ENCODE measurements at places on chromosomes 7 and 10. TPM values are rescaled to one million over a fixed set of nuclear protein-coding genes. Genes with fewer than 3 reads are reported as not detected.

- no peak for DNase-seq
Observed at GRCh38 chr7:43674559-43675436, 54.5 kb downstream of the COA1 start.

DNA sequence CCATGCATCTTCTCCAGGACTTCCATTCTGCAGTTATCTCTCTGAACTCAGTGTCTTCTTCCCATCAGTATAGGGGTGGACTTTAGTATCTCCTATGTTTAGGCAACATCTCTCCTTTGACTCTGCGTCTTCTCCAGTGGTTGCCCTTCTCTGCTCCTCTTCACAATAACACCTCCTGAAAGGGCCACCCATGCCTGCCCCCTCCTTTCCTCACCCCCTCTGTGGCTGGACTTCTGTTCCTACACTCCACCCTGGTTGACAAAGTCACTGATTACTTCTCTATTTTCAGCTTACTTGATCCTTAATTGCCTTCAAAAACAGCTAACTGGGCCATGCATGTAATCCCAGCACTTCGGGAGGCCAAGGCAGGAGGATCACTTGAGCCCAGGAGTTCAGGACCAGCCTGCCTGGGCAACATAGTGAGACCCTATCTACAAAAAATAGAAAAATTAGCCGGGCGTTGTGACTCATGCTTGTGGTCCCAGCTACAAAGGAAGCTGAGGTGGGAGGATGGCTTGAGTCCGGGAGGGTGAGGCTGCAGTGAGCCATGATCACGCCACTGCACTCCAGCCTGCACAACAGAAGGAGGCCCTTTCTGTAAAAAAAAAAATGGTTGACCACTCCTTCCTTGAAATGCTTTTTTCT is 13.7 kb downstream of the SRGN start:
- no peak for DNase-seq

DNA sequence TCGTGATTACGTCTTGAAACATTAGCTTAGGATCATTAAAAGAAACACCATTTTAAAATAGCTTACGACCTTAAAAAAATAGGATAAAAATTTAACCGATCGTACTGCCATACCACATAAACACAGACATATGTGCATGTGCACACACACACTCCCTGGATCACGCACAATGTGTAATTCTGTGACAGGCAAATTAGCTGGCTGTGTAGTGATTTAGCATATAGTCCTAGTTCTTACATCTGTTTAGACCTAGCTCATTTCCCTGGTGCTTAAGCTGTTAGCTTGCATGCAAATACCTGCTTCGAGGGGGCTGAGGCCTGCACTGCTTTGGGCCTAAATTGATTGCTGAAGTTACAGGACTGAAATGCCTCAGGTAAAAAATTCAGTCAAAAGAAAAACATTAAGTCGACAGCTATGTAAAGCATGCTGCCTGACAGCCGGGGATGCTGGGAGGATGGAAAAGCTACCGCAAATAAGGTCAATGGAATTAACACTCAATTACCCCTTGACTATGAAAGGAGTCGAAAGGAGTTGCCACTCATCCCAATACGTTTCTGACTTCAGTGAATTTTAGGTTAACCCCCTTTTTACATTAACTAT is 267.1 kb upstream of the FZD8 start:
- DNase-seq: no peak

DNA sequence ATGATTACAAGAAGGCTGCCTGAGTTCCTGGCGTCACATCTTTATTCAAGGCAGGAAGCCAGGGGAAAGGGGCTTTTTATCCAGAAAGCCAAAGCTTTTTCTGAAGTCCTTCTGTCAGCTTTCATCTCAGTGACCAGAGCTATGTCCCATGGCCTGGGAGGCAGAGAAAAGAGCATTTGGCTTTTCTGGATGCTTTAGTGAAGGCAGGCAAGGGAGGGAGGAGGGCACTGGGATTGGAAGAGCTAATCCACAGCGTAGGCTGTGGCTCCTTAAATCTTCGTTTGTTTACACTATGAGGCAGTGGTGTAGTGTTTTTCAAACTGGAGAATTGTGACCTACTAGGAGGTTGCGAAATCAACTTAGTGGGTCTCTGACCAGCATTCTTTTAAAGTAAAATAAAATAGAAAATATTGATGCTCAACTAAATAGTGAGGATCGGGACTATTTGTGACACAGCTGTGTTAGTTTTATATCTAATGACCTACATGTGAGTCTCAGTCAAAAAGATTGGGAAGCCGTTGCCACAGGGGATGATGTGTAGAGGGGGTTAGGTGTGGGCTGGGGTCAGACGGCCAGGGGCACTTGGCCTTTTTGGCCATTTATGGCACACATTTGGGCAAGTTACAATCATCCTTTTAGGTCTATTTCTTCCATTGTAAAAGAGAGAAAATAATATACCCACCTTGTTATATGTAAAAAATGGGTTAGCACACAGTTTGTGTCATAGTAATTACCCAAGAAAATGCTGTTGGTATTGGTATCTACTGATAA is 14.1 kb downstream of the CRYGN start:
- no peak for DNase-seq

- no peak for DNase-seq
Observed at GRCh38 chr7:116306409-116307048, 96.2 kb downstream of the TES start.

- no peak for DNase-seq
Observed at GRCh38 chr7:36207451-36208291, 54.6 kb downstream of the EEPD1 start.

CLRN3 gene
- 2.7 TPM for total RNA-seq

DNA sequence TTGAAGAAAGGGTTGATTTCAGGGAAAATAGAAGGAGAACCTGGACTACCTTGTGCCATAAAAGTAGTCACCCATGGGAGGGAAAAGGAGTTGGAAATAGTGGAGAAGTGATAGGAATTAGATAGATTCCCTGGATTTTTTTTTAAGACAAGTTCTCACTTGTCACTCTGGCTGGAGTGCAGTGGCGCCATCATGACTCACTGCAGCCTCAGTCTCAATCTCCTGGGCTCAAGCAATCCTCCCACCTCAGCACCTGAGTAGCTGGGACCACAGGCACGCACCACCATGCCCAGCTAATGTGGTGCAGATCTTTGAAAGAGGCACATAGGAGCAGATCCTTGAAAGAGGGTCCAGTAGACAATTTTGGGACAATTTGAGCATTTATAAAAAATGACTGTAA is 9.5 kb upstream of the BLNK start:
- DNase-seq: no peak

CDK13 gene
- total RNA-seq: 74.3 TPM

- DNase-seq: no peak
Observed at GRCh38 chr7:29955799-29956486, 33.7 kb downstream of the SCRN1 start.

- DNase-seq: no peak
Observed at GRCh38 chr7:128302139-128302538, 41.6 kb downstream of the RBM28 start.

DNA sequence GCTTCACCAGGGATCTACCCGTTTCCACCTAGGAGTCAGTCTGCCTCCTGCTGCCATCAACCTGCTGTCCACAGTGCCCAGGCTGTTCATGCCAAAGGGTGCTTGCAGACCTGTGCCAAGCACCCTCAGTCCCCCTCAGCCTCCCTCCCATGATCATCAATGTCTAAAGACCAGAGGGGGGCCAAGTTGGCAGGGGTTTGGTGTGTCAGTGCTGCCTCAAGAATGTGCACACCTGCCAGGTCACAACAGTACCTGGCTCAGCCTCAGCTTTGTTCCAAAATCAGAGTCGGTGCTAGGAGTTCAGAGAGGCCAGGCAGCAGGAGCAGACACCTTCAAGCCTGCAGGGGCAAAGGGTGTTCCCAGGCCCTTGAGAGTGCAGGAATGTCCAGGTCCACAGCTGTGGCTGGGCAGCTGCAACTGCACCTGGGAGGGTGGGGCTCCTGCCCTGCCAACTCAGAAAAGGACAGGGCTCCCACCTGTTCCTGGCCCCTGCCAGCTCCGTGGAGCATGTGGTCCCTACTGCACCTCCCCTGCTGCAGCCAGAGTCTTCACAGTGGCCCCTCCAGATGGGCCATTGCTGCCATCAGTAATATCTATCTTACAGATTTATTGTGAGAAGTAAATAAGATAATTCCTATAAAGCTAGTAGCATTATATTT is 219.5 kb downstream of the POLR1F start:
- no peak for DNase-seq

- no peak for DNase-seq
Observed at GRCh38 chr7:92778972-92779371, 57.4 kb downstream of the CDK6 start.

- no peak for DNase-seq
Observed at GRCh38 chr10:49222170-49222569, 34.0 kb upstream of the TMEM273 start.

FAM241B gene
- 42.4 TPM for total RNA-seq

GRCh38 chr7:20503278-20503950 is 112.1 kb upstream of the ABCB5 start:
- no peak for DNase-seq

GRCh38 chr10:26048756-26049155 is 114.7 kb downstream of the MYO3A start:
- DNase-seq: no peak

NT5C3A gene
- total RNA-seq: 35.0 TPM

DNA sequence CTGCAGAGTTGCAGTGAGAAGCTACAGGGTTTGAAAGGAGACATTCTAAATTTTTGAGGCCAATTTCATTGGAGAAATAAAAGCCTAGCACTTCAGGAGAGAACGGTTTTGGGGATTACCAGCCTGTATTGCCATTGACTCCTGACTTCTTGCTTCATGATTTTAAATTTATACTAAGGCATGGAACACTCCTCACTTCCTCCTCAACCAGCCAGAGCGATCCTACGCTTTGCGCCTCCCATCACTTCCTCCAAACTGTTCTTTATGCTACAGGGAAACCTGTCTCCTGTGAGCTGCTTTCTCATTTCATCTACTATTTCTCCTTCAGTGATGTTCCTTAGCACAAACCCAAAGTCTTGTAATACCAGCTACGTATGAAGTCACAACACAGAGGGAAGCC is 495.1 kb downstream of the SUGCT start:
- DNase-seq: no peak

DNA sequence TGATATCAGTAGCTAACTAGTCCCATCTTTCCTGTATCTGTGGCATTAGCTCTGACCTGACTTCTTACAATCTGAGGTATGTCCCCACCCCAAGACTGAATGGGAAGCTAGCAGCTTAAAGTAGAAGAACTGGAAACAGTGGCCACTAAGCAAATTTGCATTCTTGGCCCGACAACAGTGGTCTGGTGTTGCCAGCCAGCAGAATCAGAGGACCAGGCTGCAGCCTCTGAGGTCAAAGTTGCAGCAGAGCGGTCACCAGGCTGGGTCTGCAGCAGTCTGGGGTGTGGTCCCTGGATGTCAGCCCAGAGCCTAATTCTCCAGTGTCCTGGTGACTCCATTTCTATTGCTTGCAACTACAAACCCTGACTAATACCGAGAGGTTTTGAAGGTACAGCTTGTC is 26.3 kb downstream of the FAM107B start:
- no peak for DNase-seq

DNA sequence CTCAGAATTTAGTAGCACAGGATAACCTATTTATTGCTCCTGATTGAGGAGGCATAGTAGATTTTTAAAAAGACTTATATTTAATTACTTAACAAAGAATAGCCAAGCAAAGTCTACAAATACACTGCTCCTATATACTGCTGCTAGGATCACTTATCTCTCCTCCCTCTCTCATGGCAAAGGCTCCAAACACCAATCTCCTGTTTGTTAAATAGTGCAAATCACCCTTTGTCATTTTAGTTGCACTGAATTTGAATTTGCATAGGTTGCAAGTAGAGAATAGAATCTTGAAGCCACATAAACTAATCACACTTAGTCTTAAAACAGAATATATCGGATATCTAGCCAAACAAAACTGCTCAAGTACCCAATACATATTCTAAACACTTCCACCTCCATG is 219.1 kb upstream of the LRRN3 start:
- no peak for DNase-seq

GRCh38 chr7:28408105-28408959 is 4.0 kb upstream of the CREB5 start:
- DNase-seq: no peak

GRCh38 chr10:14700546-14700945 is 74.2 kb downstream of the FAM107B start:
- DNase-seq: no peak

UPF2 gene
- 30.9 TPM for total RNA-seq

GRCh38 chr10:10792681-10793080 is 225.0 kb upstream of the CELF2 start:
- DNase-seq: no peak

GBX1 gene
- total RNA-seq: 2.1 TPM

DNA sequence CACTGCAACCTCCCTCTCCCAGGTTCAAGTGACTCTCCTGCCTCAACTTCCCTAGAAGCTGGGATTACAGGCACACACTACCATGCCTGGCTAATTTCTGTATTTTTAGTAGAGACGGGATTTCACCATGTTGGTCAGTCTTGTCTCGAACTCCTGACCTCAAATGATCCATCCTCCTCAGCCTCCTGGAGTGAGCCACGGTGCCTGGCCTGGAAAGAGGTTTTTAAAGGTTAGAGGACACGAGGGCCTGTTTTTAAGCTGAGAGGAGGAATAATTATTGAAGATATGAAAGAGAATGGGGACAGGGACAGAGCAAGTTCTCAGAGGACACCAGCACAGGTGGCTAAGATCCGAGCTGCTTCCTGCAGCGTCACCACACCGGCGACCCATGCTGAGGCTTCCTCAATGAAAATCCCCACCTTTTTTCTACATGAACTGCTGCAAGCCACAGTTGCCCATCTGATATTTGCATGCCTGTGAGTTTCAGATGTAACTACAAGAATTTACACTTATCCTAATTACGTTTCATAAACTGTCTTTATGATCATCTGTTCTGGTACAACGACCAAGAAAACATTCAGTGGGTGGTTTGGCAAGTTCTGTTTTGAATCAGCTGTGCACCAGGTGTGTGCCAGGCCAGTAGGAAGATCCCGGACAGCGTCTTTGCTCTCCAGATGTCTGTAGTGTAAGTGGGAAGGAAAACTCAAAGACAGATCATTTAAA is 76.0 kb downstream of the HIP1 start:
- no peak for DNase-seq

DNA sequence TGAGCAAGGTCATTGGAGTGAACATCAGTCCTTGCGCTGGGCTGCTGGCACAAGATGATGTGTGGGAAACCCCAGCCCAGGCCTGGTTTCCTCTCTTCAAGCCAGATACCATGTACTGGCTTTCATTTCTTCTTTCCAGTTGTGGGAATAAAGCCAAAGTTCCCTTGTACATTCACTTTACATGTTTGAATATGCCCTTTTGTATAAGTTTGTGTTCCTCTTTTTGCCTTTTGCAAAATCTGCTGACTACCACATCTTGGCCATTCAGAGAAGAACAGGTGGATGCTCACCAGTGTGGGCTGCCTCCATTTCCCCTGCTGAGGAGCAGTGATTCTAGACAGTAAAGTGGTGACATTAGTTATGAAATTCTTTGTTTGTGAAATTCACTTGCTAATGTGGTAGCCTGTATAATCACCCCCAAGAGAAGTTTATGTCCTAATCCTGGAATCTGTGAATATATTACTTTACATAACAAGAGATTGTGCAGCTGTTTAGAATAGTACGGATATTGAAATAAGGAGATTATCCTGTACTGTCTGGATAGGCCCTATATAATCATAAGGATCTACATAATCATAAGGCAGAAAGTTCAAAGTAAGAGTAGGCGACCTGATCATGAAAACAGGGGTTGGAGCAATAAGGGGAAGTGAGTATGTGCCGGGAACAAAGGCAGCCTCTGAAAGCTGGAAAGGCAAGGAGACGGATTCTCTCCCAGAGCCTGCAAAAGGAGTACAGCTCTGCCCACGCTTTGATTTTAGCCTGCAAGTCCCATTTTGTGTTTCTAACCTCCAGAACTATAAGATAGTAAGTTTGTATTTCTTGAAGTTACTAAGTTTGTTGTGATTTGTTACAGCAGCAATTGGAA is 18.8 kb upstream of the AOAH start:
- no peak for DNase-seq

SPDYE5 gene
- total RNA-seq: not detected

TCF7L2 gene
- 103 TPM for total RNA-seq
